ENCODE measurements at places on chromosomes 12 and 14. TPM values are rescaled to one million over a fixed set of nuclear protein-coding genes. Genes with fewer than 3 reads are reported as not detected.
A peak's percentile ranks its signal among the peaks of the same experiment; 100 is the strongest.

GRCh38 chr12:43501703-43502102 lies 50.3 kb downstream of the ADAMTS20 start:
- no peaks in the 10 kb centered on the region for H3K27me3 ChIP-seq
- H3K4me3 ChIP-seq: no peak overlapping the region
- H3K4me1 ChIP-seq: no peaks in the 10 kb centered on the region
- no peak for DNase-seq
- no peaks in the 10 kb centered on the region for H3K36me3 ChIP-seq
- no peak overlapping the region for H3K27ac ChIP-seq

DNA sequence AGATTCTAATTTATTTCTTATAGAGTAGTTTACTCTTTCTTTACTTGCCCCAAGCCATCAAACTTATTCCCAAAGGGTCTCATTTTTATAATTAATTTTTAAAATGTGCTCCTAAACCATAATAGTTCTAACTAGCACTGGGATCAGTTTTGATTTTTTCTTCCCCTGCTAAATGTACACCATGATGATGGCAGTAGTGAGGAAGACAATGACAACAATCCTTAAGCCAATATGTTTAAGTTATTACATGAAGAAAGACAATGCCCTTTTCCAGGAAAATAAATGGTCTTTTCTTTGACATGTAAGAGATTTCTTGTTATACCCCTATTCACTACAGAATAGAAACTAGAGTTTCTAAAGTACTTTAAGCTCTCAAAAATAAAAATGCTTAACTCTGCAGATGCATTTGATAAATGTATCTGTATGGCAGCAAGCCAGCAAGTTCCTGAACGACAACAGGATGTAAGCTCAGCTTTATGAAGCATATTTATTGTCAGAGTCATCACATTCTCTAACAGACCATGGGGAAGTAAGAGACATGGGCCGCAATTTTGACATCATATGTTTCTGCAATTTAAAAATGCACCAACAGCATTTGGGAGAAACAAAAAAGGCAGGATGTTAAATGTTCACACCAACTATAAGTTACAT lies 36.0 kb upstream of the SNX6 start:
- H3K27me3 ChIP-seq: no peaks in the 10 kb centered on the region
- no peaks in the 10 kb centered on the region for H3K36me3 ChIP-seq
- no peak overlapping the region for H3K4me3 ChIP-seq
- peak overlapping the region; percentile 6 for H3K27ac ChIP-seq
- no peaks in the 10 kb centered on the region for H3K4me1 ChIP-seq

- H3K27me3 ChIP-seq: no peaks in the 10 kb centered on the region
- no peak overlapping the region for H3K4me3 ChIP-seq
- no peak overlapping the region for H3K27ac ChIP-seq
- H3K4me1 ChIP-seq: peaks cover 15% of the 10 kb centered on the region
- H3K36me3 ChIP-seq: no peaks in the 10 kb centered on the region
Observed at GRCh38 chr12:124548854-124549378, 18.5 kb downstream of the NCOR2 start.

DNA sequence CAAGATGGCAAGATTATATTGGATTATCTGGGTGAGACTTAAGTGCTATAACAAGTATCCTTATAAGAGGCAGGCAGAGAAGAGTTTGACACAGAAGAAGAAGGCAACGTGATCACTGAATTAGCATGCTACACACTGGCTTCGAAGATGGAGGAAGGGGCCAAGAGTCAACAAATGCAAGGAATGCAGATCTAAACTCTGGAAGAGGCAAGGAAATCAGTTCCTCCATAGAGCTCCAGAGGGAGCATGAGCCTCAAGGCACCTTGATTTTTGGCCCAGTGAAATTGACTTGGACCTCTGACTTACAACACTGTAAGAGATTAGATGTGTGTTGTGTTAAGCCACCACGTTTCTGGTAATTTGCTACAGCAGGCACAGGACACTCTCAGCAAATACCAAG lies 536.4 kb upstream of the SEL1L start:
- no peaks in the 10 kb centered on the region for H3K4me1 ChIP-seq
- no peak overlapping the region for H3K4me3 ChIP-seq
- DNase-seq: no peak
- no peaks in the 10 kb centered on the region for H3K36me3 ChIP-seq
- H3K27ac ChIP-seq: no peak overlapping the region

DNA sequence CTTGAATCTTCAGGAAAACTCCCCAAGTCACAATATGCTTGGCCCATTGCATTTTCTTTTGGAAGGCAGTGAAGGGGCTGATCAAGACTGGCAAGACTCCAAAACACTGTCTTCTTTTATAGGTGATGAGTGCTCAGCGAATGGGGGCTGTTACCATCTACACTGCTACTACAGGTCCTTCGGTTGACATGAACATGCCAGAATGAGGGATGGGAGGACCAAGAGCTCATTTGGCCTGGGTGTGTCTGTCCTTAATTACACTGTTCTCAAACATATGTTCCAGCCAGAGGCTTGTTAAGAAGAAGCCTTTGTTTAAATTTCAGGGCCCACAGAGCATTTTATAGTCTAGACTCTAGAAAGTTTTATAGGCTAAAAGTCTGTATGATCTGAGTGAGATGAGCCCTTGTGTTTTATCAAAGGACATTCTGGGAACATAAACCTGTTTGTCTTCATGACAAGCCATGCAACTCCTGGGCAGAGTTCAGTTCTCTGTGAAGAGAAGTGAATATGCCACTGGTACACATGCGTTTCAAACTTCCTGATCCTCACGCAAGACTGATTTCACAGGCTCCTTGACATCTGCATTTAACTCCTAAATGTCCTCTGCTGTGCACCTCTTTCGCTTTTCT lies 4.7 kb upstream of the FAM234B start:
- peaks cover 8% of the 10 kb centered on the region for H3K4me1 ChIP-seq
- H3K4me3 ChIP-seq: no peak overlapping the region
- DNase-seq: peak; percentile 39
- peaks cover 15% of the 10 kb centered on the region for H3K27me3 ChIP-seq
- H3K27ac ChIP-seq: no peak overlapping the region
- no peaks in the 10 kb centered on the region for H3K36me3 ChIP-seq

DNA sequence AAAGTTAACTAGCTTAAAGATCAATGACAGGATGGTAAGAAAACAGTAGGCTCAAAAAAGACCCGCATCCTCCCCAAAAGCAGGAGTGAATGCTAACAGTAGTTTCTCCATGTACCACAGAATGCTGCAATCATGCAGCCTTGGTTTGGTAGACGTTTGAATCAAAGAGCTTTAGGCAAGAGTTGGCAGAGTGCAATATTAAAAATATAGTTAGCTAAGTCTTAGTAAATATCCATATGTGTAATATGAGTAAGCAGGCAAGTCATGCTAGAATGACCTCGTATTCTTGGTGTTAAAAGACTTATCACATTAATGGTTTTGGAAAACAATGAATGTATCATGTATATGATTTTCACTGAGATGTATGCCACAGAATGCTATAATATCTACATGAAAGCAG lies 18.8 kb upstream of the KLRF1 start:
- no peaks in the 10 kb centered on the region for H3K4me1 ChIP-seq
- no peak for DNase-seq
- H3K36me3 ChIP-seq: no peaks in the 10 kb centered on the region

- H3K27me3 ChIP-seq: no peaks in the 10 kb centered on the region
- peaks cover 4% of the 10 kb centered on the region for H3K4me1 ChIP-seq
- DNase-seq: no peak
- H3K27ac ChIP-seq: peak overlapping the region; percentile 37
Observed at GRCh38 chr12:9742661-9743060, 9.8 kb upstream of the CLECL1 start.

DNA sequence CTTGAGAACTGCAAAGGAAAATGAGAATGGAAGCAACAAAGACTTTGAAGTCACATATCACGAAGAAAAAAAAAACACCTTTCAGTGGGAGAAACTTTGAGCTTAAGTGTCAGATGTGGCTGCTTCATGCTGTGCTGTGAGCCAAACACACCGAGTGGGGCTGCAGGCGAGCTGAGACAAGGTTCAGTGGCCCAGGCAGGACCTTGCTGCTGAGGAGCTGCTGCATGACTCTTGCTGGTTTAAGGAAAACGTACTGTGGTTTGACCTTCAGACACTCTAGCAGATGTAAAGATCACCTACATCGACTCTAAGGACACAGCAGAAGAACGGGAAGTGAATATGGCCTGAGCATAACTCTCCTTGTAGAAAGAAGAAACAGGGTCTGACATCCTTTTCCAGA lies 118.1 kb upstream of the OR4E1 start:
- no peak for DNase-seq
- H3K27me3 ChIP-seq: no peaks in the 10 kb centered on the region
- H3K4me1 ChIP-seq: no peaks in the 10 kb centered on the region
- H3K4me3 ChIP-seq: no peak overlapping the region

DNA sequence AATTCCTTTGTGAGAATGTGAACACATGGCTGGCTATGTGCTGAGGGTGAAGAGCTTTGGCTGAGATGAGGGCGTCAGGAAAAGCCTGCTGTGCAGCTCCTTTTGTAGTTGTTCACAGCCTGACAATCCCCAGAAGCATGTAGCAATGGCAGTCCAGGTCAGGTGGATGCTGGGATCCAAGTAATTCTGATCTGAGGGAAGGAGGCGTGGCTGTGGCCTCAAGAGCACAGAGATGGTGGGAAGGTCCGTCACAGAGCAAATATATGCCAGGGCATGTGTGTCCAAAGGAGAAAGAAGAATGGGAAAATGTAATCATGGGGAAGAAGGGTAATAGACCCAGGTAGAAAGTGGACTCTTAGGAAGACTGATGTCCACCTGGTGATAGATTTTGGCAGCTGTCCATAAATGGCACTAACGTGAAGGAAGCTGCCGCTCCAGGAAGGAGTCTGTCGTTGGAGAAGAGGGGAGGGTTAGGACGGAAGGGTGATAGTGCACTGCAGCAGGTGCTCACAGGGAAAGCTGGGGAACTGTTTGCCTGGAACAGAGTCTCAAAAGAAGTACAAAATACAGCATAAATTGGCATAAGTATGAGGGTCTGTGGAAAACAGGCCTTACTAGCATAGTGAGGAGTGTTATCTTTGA lies 13.8 kb downstream of the MGST1 start:
- no peaks in the 10 kb centered on the region for H3K36me3 ChIP-seq
- H3K27ac ChIP-seq: no peak overlapping the region
- peak; percentile 32 for DNase-seq
- no peaks in the 10 kb centered on the region for H3K4me1 ChIP-seq
- H3K27me3 ChIP-seq: no peaks in the 10 kb centered on the region

GRCh38 chr12:132321321-132322118 lies 7.9 kb downstream of the GALNT9 start:
- no peak overlapping the region for H3K4me3 ChIP-seq
- no peak overlapping the region for H3K27ac ChIP-seq
- peaks cover 7% of the 10 kb centered on the region for H3K27me3 ChIP-seq
- no peaks in the 10 kb centered on the region for H3K36me3 ChIP-seq
- H3K4me1 ChIP-seq: no peaks in the 10 kb centered on the region

GRCh38 chr14:103746701-103747100 lies 31.1 kb downstream of the ZFYVE21 start:
- H3K4me1 ChIP-seq: no peaks in the 10 kb centered on the region
- no peak overlapping the region for H3K27ac ChIP-seq
- H3K36me3 ChIP-seq: no peaks in the 10 kb centered on the region
- no peak overlapping the region for H3K4me3 ChIP-seq
- no peak for DNase-seq

DNA sequence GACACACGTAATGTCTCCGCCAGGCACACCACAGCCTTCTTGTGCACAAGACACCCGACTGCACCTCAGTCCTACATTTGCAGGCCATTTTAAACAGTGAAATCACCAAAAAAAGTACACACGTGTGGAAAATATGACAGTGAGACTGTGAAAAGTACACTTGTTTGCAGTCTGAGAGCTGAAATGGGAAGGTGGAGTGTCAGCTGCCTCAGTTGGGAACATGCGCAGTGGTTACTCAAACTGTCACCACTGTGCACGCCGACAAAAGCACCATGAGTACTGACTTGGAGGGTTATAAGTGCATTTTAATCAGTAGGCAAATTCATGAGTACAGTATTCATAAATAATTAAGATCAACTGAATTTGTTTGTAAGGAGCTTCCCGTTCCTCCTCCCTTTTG lies 15.8 kb downstream of the VPS33A start:
- DNase-seq: no peak
- H3K36me3 ChIP-seq: peaks cover 3% of the 10 kb centered on the region
- H3K4me3 ChIP-seq: no peak overlapping the region

DNA sequence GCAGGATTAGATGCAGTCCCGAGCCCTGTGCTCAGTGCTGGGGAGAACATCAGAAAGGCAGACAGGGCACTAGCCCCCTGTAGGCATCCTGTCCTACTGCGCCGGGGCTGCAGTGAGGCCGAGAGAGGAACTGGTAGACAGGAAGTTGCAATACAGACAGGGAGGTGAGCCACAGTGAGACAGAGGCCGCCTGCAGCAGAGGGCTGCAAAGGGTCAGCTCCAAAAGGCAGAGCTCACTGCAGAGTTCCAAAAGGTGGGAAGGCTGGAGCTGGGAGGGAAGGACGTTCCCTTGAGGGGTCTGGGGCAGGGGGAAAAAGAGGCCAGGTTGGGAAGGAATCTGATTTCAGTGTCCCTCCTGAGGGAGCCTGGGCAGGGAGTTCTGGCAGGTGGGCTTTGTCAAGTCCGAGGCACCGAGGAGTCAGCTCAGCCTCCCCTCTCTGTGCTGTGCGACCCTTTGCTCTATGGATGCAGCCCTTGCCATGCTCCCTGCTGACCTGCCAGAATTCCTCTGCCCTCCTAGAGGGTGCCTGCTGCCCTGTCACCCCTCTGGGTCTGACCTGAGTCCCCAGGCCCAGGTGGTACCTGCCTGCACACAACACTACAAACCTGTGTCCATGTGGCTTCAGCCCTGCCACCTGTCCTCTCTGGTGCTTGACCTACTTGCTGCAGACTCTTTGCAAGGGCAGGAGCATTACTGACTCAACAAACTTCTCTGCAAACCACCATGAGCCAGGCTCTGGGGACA lies 63.5 kb downstream of the PRMT8 start:
- no peaks in the 10 kb centered on the region for H3K4me1 ChIP-seq
- H3K4me3 ChIP-seq: no peak overlapping the region
- H3K27me3 ChIP-seq: no peaks in the 10 kb centered on the region

- no peaks in the 10 kb centered on the region for H3K4me1 ChIP-seq
- no peak overlapping the region for H3K4me3 ChIP-seq
- no peaks in the 10 kb centered on the region for H3K36me3 ChIP-seq
- no peaks in the 10 kb centered on the region for H3K27me3 ChIP-seq
- no peak for DNase-seq
Observed at GRCh38 chr12:26428420-26428819, 233.0 kb downstream of the SSPN start.

Gene RASSF9
- total RNA-seq: 0.88 TPM

Gene CAPZA3
- not detected for total RNA-seq

Gene RAPGEF3
- total RNA-seq: 10.1 TPM

Gene RAB35
- total RNA-seq: 61.9 TPM

Gene GPR137C
- total RNA-seq: 0.79 TPM

Gene RPL10L
- 5.2 TPM for total RNA-seq

Gene ZNF605
- 7.5 TPM for total RNA-seq

Gene SLC22A17
- 6.7 TPM for total RNA-seq

Gene ACOT6
- not detected for total RNA-seq

Gene JDP2
- total RNA-seq: 19.4 TPM

Gene MIPOL1
- 7.7 TPM for total RNA-seq
